ENCODE measurements at places on chromosomes 3 and 15. TPM values are rescaled to one million over a fixed set of nuclear protein-coding genes. Genes with fewer than 3 reads are reported as not detected.
A peak's percentile ranks its signal among the peaks of the same experiment; 100 is the strongest.

DNA sequence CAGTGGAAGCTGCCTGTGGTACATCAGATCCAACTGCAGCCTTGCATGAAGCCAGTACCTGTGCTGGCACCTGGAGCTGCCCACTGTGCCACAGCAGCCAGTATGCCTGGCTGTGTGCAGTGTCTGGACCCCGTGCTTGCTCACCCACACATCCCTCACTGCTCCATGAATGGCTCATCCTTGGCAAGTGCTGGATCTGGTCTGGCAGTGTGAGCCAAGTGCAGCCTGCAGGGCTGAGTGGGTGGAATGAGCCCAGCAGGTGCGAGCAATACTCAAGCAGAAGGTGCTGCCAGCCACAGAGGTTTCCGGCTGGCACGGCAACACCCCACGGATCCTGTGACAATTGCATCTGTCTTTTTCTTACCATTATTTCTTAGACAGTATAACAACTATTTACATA lies 488.2 kb upstream of the ROBO2 start:
- H3K36me3 ChIP-seq, result no peaks in the 10 kb centered on the region
- H3K4me3 ChIP-seq, result no peak overlapping the region
- no peak for DNase-seq
- H3K4me1 ChIP-seq, result no peaks in the 10 kb centered on the region
- H3K27me3 ChIP-seq, result no peaks in the 10 kb centered on the region

DNA sequence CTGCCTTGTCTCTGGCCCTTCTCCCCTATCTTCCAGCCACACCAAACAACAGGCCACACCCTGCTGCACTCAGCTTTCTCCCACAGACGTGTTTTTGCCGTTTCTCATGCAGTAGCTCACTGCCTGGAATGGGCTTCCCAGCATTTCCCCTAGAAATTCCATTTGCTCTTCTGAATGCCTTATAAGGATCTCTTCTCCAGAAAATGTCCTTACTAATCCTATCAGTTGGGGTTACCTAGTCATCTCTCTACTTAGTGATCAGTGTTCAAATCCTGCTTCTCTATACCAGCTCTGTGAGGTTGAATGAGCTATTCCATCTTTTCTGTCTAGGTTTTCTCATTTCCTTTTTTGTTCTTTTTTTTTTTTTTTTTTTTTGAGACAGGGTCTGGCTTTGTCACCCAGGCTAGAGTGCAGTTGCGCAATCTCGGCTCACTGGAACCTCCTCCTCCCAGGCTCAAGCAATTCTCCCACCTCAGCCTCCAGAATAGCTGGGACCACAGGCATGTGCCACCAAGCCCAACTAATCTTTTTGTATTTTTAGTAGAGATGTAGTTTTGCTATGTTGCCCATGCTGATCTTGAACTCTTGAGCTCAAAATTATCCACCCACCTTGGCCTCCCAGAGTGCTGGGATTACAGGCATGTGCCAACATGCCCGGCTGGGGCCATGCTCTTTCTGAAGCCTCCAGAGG lies 98.2 kb upstream of the CHD2 start:
- no peaks in the 10 kb centered on the region for H3K27me3 ChIP-seq
- no peak overlapping the region for H3K4me3 ChIP-seq
- peaks cover 2% of the 10 kb centered on the region for H3K36me3 ChIP-seq
- H3K27ac ChIP-seq, result peak overlapping the region; percentile 18
- H3K4me1 ChIP-seq, result peaks cover 34% of the 10 kb centered on the region
- peak; percentile 6 for DNase-seq

DNA sequence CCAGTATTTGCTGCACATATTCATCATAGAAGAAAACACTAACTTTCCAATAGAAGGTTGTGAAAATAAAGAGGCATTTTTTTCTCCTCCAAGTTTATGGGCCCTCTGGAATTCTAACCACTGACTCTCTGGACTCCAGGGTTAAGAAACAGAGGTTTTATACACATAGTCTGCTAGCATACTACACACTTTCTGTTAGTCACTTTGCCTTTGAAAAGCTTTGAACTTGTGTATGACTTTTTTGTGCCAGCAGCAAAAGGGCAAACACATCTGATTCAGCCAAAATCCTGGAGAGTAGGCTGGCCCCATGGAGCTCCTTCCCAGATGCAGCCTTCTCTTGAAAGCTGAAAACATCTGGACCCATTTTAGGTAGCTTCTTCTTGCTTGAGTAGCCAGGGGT lies 6.2 kb downstream of the ZIC4 start:
- H3K4me3 ChIP-seq, result no peak overlapping the region
- no peak for DNase-seq
- H3K27ac ChIP-seq, result no peak overlapping the region
- peaks cover 10% of the 10 kb centered on the region for H3K36me3 ChIP-seq

GRCh38 chr3:10290481-10291176 lies 2.1 kb downstream of the GHRL start:
- H3K27ac ChIP-seq, result no peak overlapping the region
- H3K36me3 ChIP-seq, result peaks cover 22% of the 10 kb centered on the region
- DNase-seq, result no peak
- no peaks in the 10 kb centered on the region for H3K27me3 ChIP-seq
- H3K4me1 ChIP-seq, result peaks cover 16% of the 10 kb centered on the region

GRCh38 chr3:6608843-6609242 lies 252.1 kb upstream of the GRM7 start:
- H3K27ac ChIP-seq, result no peak overlapping the region
- H3K27me3 ChIP-seq, result peaks cover 2% of the 10 kb centered on the region
- no peak for DNase-seq
- H3K4me1 ChIP-seq, result no peaks in the 10 kb centered on the region

DNA sequence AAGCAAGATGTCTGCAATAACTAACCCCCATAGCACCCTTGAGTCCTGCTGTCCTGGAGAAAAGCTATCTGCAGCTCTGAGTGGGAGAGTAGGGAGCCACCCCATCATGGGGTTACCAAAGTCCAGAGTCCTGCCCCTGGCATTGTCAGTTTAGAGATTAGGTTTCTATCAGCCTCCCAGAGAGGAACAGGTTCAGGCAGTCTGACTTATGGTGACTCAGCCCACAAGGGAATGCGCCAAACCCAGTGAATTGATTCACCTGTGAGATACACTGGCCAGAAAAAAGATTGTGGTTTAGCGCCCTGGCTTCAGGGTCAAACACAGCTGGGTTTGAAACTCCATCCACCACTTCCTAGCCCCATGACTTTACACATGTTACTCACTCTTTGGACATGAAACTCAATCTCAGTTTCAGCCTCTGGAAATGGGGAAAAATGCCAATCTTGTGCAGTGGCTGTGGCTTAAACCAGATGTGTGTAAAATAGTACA lies 263.6 kb upstream of the HES1 start:
- H3K27ac ChIP-seq, result no peak overlapping the region
- no peaks in the 10 kb centered on the region for H3K36me3 ChIP-seq
- H3K27me3 ChIP-seq, result peaks cover 6% of the 10 kb centered on the region
- H3K4me3 ChIP-seq, result no peak overlapping the region
- peak; percentile 9 for DNase-seq

DNA sequence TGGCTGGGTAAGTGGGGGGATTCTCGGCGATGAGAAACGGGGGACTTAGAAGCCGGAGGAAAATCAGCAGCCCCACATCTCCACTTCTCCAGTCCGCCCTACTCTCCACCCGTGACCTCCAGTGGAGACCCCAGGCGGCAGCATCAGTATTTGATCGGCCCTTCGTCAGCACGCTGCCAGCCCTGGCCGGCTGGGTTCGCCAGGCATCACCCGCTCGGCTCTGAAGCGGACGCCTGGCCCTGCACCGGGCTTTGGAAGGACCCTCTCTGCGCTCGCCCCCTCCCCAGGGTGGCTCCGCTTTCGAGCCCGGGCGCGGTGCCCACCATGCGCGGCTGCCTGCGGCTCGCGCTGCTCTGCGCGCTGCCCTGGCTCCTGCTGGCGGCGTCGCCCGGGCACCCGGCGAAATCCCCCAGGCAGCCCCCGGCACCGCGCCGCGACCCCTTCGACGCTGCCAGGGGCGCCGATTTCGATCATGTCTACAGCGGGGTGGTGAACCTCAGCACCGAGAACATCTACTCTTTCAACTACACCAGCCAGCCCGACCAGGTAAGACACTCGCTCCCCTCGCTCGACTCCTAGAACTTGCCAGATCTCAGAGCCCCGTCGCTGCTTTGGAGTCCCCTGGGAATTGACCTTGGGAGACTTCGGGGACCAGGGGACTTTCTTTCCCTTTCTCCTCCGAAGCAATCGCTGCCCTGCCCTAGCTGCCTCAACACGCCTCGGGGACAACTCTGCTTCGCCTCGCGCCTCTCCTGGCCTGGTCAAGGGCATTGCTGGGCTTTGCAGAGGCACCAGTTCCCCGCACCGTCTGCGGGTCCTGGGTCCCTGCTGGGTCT lies 561 bp downstream of the SIDT1 start:
- peak overlapping the region; percentile 97 for H3K4me3 ChIP-seq
- H3K36me3 ChIP-seq, result peaks cover 7% of the 10 kb centered on the region
- peak; percentile 31 for DNase-seq
- peaks cover 50% of the 10 kb centered on the region for H3K4me1 ChIP-seq

DNA sequence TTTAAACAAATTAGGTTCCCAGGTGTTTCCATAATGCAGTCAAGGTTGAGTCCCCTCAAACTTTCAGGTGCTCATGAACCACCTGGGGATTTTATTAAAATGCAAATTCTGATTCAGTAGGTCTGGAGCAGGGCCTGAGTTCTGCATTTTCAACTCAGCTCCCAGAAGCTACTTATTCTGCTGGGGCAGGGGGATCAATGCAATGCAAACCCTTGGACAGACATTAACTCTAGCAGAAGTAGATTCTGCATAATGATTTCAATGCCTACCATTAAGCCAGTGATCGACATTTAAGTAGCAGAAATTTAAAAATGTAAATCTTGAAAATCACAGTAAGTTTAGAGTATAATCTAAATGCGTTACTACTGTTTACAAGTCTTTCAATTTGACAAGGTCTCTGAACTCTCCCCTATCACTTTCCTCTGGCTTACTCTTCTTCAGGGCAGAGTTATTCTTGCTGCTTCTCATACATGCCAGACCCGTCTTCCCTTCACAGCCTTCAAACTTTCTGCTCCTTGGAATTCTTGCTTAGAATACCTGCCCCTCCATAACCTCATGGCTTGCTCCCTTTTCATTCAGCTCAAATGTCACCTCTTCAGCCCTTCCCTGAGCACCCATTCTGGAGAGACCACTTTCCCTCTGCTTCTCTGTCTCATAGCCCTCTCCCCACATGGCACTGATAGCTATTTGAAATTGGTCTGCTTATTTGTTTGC lies 19.3 kb upstream of the DPPA4 start:
- H3K27me3 ChIP-seq, result peaks cover 5% of the 10 kb centered on the region
- no peak overlapping the region for H3K4me3 ChIP-seq
- no peaks in the 10 kb centered on the region for H3K4me1 ChIP-seq
- DNase-seq, result no peak
- no peaks in the 10 kb centered on the region for H3K36me3 ChIP-seq

TMEM202 gene
- not detected for total RNA-seq

GTPBP8 gene
- 62.8 TPM for total RNA-seq

HYAL1 gene
- not detected for total RNA-seq

RBP2 gene
- total RNA-seq, result not detected

PDZRN3 gene
- not detected for total RNA-seq

ROPN1 gene
- total RNA-seq, result not detected

FBN1 gene
- 0.41 TPM for total RNA-seq

RTP3 gene
- not detected for total RNA-seq

RLBP1 gene
- total RNA-seq, result not detected

CALML4 gene
- 8.5 TPM for total RNA-seq

BCL2A1 gene
- 79.1 TPM for total RNA-seq

UROC1 gene
- not detected for total RNA-seq

TAGLN3 gene
- 1.2 TPM for total RNA-seq

Data from activated naive CD4-positive, alpha-beta T cell treated with anti-CD3 and anti-CD28 coated beads for 36 hours (primary cell).